Type B pancreatic cell (in vitro differentiated cells): ENCODE measurements at places on chromosomes 2 and 18. TPM values are rescaled to one million over a fixed set of nuclear protein-coding genes. Genes with fewer than 3 reads are reported as not detected.

- H3K4me3 ChIP-seq, result peak within 1 kb of the TSS; percentile 99
- H3K27me3 ChIP-seq, result peaks cover 21% of the 10 kb centered on the region
- H3K27ac ChIP-seq, result peak within 1 kb of the TSS; percentile 96
- DNase-seq, result peak; percentile 69
- H3K4me1 ChIP-seq, result peaks cover 32% of the 10 kb centered on the region
These were observed at the start of gene BCL2 for GRCh38 chr18:63319383-63320122. TSS of gene BCL2 (minus strand) at chr18:63319769.

- H3K4me3 ChIP-seq, result no peak overlapping the region
- peaks cover 19% of the 10 kb centered on the region for H3K4me1 ChIP-seq
- no peak for DNase-seq
- peak overlapping the region; percentile 82 for H3K27ac ChIP-seq
- peaks cover 13% of the 10 kb centered on the region for H3K27me3 ChIP-seq
- no peaks in the 10 kb centered on the region for H3K36me3 ChIP-seq
These were observed 297.6 kb downstream of the CDCA7 start for GRCh38 chr2:173652311-173652710.

- no peaks in the 10 kb centered on the region for H3K27me3 ChIP-seq
- peak overlapping the region; percentile 51 for H3K4me3 ChIP-seq
- H3K36me3 ChIP-seq, result peaks cover 25% of the 10 kb centered on the region
- peaks cover 36% of the 10 kb centered on the region for H3K4me1 ChIP-seq
These were observed 4.5 kb downstream of the KIF3C start for GRCh38 chr2:25977768-25978167.

The GALR1 gene
- total RNA-seq, result 0.07 and 0.14 TPM in 2 replicates

The ASAP2 gene
- 45.6 and 49.6 TPM in 2 replicates for total RNA-seq

The ABCG8 gene
- total RNA-seq, result 0.31 TPM in 1 of 2 replicates, not detected in the other

The LIPG gene
- 16.9 and 22.7 TPM in 2 replicates for total RNA-seq
